ENCODE measurements at places on chromosomes 2 and 18.

DNA sequence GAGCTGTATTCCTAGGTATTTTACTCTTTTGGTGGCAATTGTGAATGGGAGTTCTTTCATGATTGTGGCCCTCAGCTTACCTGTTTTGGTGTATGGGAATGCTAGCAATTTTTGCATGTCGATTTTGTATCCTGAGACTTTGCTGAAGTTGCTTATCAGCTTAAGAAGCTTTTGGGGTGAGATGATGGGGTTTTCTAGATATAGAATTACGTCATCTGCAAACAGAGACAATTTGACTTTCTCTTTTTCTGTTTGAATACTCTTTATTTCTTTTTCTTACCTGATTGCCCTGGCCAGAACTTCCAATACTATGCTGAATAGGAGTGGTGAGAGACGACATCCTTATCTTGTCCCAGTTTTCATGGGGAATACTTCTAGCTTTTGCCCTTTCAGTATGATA is 191.2 kb downstream of the KCNE4 start:
- no peak for DNase-seq

- no peak for DNase-seq
Observed at GRCh38 chr2:238042849-238043584, 17.8 kb upstream of the SCLY start.

- DNase-seq = no peak
Observed at GRCh38 chr2:228135300-228135699, 46.2 kb downstream of the SPHKAP start.

DNA sequence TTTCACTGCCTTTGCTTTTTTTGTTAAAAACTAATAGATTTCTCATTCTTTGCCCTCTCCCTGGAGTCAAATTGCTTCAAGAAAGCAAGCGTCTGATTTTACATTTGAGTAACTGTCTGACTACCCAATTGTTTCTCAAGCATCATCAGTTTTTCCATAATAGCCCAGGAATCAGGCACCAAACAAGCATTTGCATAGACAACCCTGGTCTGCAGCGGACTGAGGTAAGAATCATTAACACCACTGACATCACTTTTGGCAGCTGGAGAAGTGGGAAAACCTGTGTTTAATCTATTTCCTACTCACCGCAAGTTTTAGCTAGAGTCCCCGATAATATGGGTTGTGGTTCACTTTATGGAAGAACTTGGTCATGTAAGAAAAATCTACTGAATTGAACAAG is 55.7 kb downstream of the IRS1 start:
- DNase-seq = no peak

DNA sequence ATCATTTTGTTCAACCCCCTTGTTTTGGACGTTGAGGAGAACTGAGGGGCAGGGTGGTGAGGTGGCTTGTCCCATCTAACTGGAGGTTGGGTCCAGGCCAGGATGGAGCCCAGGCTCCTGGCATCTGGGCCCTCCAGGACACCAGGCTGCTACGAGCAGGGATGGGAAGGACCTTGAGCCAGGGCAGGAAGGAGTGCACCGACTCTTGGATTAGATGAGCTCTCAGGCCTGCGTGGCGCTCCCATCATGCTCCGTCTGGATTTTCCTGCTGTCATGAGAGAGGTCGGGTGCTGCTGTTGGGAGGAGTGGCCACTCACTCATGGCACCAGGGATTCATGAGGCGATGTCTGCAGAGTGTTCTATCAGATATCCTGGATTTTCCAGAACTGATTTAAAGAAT is 18.3 kb upstream of the ALLC start:
- DNase-seq = no peak

DNA sequence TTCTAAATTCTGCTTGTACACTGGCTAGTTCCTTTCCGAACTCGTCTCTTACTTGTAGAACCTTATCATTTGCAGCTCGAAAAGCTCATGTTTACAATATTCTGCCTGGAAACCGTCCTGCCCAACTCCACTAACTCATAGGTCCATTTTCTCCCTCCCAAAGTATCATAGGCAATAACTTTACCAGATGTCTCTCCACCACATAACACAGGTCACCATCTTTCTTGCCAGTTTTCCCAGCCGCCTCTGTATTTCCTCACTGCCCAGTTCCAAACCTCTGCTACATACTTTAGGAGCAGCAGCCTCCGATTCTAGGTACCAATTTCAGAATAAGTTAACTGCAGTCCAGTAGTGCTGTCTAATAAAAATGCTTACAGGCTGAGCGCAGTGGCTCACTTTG is 259.5 kb downstream of the GLI2 start:
- DNase-seq = no peak

DNA sequence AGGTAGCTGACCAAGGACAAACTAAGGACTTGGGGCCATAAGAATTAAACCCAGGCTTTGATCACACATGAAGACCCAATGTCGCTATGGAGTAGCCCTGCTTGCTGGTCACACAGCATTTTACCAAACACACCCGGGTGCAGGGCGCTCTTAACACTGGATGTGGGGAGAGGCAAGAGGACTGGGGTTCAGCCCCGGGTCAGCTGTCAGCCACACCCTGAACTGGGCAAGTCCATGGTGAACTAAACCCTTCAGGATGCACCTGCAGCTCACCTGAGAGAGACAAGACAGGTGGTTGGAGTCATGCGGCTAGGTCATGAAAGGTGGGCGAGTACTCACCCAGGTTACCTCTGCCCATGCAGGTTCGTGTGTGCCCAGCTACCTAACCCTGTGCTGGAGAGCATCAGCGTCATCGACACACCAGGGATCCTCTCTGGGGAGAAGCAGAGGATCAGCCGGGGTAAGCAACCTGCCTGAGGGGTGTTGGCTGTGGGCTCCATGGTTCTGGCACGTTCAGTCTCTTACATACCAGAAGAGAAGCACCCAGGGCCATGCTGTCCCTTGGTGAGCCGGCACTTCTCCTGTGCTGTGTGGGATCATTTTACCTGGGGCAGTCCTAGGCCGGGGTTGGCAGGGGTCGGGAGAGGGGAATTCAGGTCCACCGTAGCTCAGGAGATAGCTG is 15.2 kb downstream of the EHD3 start:
- DNase-seq = no peak

DNA sequence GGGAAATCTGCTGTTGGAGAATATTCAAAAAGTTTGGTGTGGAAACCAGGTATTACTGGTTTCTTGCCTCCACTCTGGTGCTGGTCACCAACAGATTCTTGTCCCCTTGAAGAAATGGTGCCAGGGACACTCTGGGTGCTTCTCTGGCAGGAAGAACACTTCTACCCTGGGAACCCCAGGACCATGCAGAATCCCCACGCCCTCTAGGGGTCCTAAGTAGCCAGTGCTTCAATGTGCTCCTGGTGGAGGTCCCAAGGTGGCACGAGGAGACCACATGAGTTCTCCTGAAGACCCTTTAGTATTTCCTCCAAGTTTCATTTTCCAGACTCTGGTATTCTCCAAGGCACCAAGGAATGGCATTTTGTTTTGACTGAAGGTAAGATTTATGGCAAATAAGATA is 380.6 kb downstream of the TSN start:
- DNase-seq = no peak

- no peak for DNase-seq
Observed at GRCh38 chr2:46653539-46653938, 174.2 kb downstream of the TMEM247 start.

DNA sequence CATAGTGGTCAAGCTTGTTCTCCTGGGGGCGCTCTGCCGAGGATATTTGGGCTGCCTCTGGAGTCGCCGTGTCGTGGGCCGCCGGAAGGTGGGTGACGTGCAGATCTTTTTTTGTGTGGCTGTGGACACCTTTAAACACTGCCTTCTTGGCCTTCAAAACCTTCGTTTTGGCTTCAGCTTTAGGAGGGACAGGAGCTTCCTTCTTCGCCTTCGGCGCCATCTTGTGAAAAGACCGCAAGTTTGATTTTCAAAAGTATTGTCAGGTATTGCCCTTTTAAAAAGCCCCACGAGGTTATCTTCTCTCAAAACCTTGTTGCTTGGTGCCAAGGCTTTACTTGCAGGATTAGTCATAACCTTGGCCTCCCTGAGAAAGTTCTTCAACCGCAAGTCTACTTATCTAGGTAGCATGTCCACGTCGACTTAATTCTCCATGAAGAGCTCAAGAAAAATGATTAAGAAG is 20.8 kb downstream of the LAMA3 start:
- DNase-seq = no peak

- DNase-seq = no peak
Observed at GRCh38 chr2:51065276-51065675, 33.3 kb upstream of the NRXN1 start.

DNA sequence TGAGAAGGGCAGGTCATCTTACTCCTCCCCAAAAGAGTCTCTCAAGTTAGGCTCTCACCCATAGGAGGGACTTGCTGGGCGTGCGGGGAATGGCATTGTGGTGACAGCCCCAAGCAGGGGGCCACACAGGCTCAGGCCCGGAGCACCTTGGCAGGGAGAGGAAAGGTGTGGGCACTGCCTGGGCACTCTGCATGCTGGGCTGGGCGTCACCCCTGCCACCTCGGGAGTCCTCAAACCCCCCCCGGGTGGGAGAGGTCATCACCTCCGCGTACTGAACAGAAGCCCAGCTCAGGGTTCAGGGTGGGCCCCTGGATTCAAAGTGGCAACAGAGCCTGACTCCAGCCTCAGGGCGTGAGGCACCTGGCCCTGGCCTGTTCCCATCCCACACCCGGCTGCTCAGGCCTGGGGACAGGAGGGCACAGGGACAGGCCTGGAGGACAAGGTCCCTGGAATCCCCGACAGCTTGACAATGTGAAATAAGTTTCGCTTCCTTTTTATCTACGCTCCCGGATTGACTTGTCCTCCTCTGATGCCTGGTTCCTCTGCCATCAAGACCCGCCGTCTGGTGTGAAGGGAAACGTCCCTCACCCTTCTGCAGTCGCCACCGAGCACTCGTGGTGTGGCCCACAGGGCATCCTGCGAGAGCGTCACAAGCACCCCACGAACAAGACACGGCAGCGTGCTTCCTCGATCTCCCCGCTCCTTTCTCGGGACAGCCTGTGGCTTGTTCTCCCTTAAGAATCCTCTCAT is 97.8 kb downstream of the HDAC4 start:
- DNase-seq = no peak

GRCh38 chr18:46264255-46264654 is 160.1 kb downstream of the HAUS1 start:
- DNase-seq = no peak

GRCh38 chr2:126850940-126851339 is 47.8 kb upstream of the TEX51 start:
- no peak for DNase-seq

DNA sequence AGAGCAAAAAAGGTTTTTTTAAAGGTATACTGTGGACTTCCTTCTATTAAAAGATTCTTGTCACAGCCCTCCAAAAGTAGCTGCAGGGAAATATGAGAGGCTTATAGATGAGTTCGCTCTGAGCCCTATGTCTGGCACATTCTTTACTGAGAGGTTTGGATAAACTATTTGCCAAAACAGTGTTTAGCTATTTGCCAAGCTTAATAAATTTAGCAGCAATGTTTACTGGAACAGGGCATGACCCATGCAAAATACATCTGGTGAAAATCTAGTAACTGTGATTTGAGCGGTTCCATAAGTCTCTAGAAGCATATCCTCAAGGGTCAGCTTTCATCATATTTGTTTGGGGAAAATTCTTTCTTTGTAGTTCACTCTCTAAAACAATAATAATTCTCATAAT is 1696.7 kb upstream of the PIK3C3 start:
- no peak for DNase-seq

- DNase-seq = no peak
Observed at GRCh38 chr2:10329580-10329879, 26.8 kb downstream of the HPCAL1 start.

DNA sequence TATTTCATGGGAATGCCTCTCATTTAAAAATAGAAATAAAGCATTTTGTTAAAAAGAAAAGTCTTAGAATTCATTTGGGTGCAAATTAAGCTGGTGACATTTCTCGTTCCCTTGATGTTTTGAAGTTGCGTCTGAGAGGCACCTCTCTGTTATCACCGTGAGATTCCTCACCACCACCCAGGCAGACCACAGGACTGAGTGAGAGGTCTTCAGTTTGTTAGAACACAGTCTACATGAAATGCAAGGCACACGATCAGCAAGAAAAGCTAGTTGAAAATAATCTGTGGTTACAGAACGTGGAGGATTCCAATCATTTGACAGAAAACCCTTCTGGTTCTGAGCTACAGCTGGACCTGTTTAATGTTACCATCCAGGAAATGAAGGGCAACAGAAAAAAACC is 116.0 kb downstream of the UXS1 start:
- no peak for DNase-seq

GRCh38 chr2:121387591-121388325 is 102.8 kb upstream of the TFCP2L1 start:
- no peak for DNase-seq

- no peak for DNase-seq
Observed at GRCh38 chr18:63083555-63083954, 236.0 kb downstream of the BCL2 start.

- no peak for DNase-seq
Observed at GRCh38 chr18:33584548-33585430, 6.8 kb downstream of the ASXL3 start.

DNA sequence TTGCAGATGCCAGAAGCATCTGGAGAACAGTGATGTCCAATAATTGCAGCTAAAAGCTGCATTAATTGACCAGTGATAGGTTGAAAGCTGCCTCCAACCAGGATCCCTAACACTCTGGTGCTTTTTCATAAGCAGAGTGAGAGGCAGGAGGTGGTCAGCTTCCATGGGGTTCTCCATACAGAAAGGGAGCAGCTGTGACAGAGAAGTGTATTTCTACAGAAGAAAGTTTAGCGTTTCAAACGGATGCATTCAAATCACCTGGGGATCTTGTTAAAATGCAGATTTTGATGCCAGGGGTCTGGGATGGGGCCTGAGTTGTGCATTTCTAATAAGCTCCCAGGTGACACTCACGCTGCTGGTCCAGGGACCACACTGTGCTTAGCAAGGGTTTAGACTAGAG is 216.5 kb upstream of the NRP2 start:
- DNase-seq = no peak

- no peak for DNase-seq
Observed at GRCh38 chr2:231816327-231817026, 30.2 kb downstream of the COPS7B start.

GRCh38 chr18:23053776-23054457 is 81.4 kb upstream of the CABLES1 start:
- no peak for DNase-seq

DNA sequence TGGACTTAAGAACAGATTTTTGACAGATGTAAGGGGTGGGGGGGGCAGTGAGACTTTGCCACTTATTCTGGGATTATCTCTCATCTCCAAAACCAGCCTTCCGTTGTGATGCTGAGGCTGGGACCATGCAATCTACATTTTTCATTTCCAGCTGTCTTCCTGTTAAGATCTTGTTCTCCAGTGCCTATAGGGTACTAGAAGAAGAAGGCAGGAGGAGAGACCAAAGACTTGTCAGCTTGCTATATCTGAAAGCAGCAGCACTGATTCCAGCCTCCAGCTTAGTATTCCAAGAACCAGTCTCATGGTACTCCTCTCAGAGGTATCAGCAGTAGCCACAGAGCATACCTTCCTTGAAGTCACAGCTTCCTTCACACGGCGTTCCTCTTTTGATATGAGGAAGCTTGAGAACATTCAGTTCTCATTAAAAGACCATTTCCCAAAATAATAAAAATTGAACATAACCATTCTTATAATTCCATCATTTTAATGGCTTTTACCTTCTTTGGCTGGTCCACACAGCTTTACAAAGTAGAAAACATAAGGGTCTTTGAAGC is 49.8 kb downstream of the USP34 start:
- DNase-seq = no peak
